Natural killer cell (primary cell): ENCODE measurements at places on chromosomes 1 and 21.

DNA sequence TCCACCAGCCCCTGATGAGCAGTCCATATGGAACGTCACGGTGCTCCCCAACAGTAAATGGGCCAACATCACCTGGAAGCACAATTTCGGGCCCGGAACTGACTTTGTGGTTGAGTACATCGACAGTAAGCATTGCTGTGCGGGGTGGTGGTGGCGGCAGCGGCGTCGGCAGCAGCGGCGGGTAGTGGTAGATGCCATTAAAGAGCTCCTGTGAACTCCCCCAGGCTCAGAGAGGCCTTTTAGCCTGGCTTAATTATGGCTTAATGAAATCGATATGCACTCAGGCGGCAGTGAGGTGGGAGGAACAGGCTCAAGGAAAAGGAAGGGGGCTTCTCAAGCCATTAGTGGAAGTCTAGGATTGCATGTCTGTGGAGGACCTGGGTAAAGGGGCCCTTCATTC, 41.9 kb upstream of the CNTN2 start:
- H3K27me3 ChIP-seq = no peaks in the 10 kb centered on the region
- no peak overlapping the region for H3K27ac ChIP-seq
- DNase-seq = no peak
- H3K4me1 ChIP-seq = no peaks in the 10 kb centered on the region
- H3K4me3 ChIP-seq = no peak overlapping the region

DNA sequence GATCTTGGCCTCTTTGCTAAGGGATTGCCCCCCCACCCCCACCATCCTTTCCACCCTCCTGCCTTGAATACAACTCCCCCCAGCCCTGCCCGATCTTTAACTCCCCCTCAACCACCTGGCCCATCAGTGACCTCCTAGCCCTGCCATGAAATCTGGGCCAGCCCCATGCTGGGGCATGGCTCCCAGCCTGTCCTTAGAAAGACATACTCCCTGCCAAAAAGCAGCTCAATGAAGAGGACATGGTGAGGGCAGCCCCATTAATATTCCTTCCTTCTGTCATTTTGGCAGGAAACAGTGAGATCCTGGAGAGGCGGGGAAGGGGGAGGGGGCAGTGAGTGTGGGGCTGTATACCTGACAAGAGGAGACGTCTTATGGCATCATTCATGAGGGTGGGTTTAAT, 66.8 kb upstream of the DISP3 start:
- no peak overlapping the region for H3K27ac ChIP-seq
- no peaks in the 10 kb centered on the region for H3K36me3 ChIP-seq
- peaks cover 14% of the 10 kb centered on the region for H3K4me1 ChIP-seq

- no peak overlapping the region for H3K27ac ChIP-seq
- H3K27me3 ChIP-seq = no peaks in the 10 kb centered on the region
- DNase-seq = no peak
- no peaks in the 10 kb centered on the region for H3K36me3 ChIP-seq
- H3K4me3 ChIP-seq = no peak overlapping the region
Measured at GRCh38 chr1:239682046-239682445, 295.7 kb downstream of the CHRM3 start.

- H3K27me3 ChIP-seq = no peaks in the 10 kb centered on the region
- no peaks in the 10 kb centered on the region for H3K4me1 ChIP-seq
- DNase-seq = no peak
- H3K36me3 ChIP-seq = no peaks in the 10 kb centered on the region
- no peak overlapping the region for H3K4me3 ChIP-seq
Measured at GRCh38 chr1:96918406-96918805, 196.8 kb downstream of the PTBP2 start.

DNA sequence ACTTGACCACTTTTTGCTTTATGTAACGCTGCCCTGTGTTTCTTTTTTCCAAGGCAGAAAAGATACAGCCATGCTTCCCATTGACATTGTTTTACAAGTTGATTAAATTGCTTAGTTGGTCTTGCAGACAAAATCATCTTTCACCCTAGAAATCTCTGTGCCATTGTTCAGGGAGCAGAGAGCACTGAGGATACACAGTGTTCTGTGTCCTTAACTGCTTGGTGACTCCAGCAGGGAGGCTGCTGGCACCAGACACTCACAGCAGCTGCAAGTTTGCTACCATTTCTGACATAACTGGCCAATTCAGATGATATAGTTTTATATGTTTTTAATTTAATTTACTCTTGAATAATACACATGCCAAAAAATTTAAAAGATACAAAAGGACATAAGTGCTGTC, 118.7 kb downstream of the RGS2 start:
- H3K4me3 ChIP-seq = no peak overlapping the region
- no peak overlapping the region for H3K27ac ChIP-seq
- no peaks in the 10 kb centered on the region for H3K27me3 ChIP-seq
- no peaks in the 10 kb centered on the region for H3K4me1 ChIP-seq

GRCh38 chr1:121586369-121587229, 401.8 kb downstream of the SRGAP2C start:
- no peak overlapping the region for H3K27ac ChIP-seq
- H3K4me3 ChIP-seq = no peak overlapping the region
- DNase-seq = no peak
- H3K36me3 ChIP-seq = no peaks in the 10 kb centered on the region
- H3K4me1 ChIP-seq = peaks cover 12% of the 10 kb centered on the region

- DNase-seq = no peak
- peaks cover 68% of the 10 kb centered on the region for H3K4me1 ChIP-seq
Measured at GRCh38 chr1:21339356-21340229, 49.3 kb upstream of the ECE1 start.

DNA sequence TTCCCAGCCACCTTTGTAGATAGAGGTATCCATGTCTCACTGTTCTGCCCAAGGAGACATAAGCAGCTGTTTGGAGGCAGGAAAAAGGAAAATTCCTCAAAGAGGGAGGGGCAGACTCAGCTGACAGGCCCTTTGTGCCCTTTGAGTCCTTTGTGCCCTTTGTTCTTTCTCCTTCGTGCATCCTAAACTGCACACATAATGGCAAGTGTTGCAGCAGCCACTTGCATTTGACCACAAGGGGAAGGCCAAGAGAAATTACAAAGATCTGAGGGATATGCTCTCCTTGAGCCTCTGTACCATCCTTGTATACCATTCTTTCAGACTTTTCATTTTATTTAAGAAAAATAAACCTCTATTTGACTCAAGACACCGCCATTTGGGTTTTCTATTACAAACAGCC, 71.8 kb upstream of the PKN2 start:
- no peaks in the 10 kb centered on the region for H3K36me3 ChIP-seq
- no peak overlapping the region for H3K27ac ChIP-seq
- no peaks in the 10 kb centered on the region for H3K4me1 ChIP-seq
- no peak for DNase-seq
- H3K27me3 ChIP-seq = peaks cover 4% of the 10 kb centered on the region
- H3K4me3 ChIP-seq = no peak overlapping the region

DNA sequence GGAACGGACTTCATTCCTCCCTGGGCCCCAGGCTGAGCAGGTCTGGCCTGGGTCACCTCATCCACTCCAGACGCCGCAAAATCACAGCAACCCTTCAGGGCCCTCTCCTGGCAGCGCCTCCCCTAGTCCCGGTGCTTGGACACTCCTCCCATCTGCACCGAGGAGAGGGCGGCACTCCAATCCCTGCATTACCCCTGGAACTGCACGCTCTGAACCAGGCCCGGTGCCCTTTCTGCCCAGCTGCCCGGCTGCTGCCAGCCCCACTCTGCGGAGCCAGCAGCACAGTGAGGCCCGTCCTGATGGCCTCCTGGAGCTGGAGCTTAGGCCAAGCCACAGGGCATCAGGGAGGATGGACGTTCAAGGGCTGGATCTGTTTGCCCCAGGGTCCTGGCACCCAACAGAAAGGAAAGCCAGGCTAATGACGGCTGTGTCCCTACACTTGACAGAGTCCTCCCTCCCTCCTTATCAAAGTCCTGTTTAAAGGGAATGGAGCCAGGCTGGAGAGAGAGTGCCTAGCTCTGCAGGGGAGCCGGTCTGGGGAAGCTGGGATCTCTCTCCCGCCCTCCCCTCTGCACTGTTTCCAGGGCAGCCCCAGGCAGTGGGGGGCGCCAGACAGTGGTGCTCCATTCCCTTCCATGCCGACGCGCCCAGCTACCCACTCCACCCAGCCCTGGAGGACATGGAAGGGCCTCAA, 12.7 kb downstream of the COL6A2 start:
- H3K36me3 ChIP-seq = no peaks in the 10 kb centered on the region
- no peak overlapping the region for H3K27ac ChIP-seq
- DNase-seq = no peak
- no peaks in the 10 kb centered on the region for H3K4me1 ChIP-seq

- DNase-seq = no peak
- no peak overlapping the region for H3K27ac ChIP-seq
- H3K4me1 ChIP-seq = no peaks in the 10 kb centered on the region
Measured at GRCh38 chr1:204321665-204322064, 38.1 kb downstream of the PLEKHA6 start.

DNA sequence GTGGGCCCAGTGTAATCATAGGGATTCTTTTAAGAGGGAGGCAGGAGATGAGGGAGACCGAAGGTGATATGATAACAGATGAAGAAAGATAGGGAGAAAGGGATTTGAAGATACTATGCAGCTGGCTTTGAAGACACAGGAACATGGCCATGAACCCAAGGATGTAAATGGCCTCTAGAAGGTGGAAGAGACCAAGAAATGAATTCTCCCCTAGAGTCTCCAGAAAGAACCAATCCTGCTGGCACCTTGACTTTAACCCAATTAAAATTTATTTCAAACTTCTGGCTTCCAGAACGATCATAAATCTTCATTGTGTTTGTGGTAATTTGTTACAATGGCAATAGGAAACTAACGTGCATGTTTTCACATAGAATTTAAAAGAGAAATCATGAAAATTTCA, 95.0 kb upstream of the GORAB start:
- H3K36me3 ChIP-seq = no peaks in the 10 kb centered on the region
- H3K4me1 ChIP-seq = no peaks in the 10 kb centered on the region
- no peaks in the 10 kb centered on the region for H3K27me3 ChIP-seq
- no peak for DNase-seq
